ENCODE measurements at places on chromosomes 2 and 18. TPM values are rescaled to one million over a fixed set of nuclear protein-coding genes. Genes with fewer than 3 reads are reported as not detected.

The STARD6 gene
- total RNA-seq: not detected

The PSMA8 gene
- total RNA-seq: 0.89 TPM

The SCN1A gene
- not detected for total RNA-seq

The SNX17 gene
- 128 TPM for total RNA-seq

The SERPINB8 gene
- total RNA-seq: 20.9 TPM

The PRKAG3 gene
- total RNA-seq: not detected

The ZBTB7C gene
- total RNA-seq: not detected

Data from activated B cell treated with CpG ODN at 0.5 μM for 24 hours (primary cell).